ENCODE measurements at places on chromosomes 5 and 9.

DNA sequence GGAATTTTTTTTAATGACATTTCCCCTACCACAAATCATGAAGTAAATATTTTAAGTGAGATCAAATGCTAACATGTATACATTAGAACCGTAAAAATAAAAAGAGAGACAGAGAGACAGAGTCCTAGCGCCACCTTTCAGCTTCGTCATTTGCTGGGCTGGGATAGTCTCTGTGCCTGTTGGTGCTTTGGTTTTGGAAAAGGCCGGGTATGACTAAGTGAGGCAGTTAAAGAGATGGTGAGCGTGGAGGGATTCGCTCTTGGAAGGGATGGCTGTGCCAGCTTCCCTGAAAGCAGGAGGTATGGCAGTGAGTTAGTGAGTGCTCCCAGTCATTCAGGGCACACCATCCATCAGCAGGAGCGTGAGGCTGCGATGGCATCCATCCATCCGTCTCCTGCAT is 729.6 kb upstream of the WWC1 start:
- DNase-seq = no peak

GRCh38 chr9:35048511-35048910 is 23.9 kb downstream of the VCP start:
- no peak for DNase-seq

GRCh38 chr9:111852291-111852690 is 44.3 kb upstream of the UGCG start:
- no peak for DNase-seq

- no peak for DNase-seq
Observed at GRCh38 chr5:88882276-88883038, 527 bp downstream of the MEF2C start.

DNA sequence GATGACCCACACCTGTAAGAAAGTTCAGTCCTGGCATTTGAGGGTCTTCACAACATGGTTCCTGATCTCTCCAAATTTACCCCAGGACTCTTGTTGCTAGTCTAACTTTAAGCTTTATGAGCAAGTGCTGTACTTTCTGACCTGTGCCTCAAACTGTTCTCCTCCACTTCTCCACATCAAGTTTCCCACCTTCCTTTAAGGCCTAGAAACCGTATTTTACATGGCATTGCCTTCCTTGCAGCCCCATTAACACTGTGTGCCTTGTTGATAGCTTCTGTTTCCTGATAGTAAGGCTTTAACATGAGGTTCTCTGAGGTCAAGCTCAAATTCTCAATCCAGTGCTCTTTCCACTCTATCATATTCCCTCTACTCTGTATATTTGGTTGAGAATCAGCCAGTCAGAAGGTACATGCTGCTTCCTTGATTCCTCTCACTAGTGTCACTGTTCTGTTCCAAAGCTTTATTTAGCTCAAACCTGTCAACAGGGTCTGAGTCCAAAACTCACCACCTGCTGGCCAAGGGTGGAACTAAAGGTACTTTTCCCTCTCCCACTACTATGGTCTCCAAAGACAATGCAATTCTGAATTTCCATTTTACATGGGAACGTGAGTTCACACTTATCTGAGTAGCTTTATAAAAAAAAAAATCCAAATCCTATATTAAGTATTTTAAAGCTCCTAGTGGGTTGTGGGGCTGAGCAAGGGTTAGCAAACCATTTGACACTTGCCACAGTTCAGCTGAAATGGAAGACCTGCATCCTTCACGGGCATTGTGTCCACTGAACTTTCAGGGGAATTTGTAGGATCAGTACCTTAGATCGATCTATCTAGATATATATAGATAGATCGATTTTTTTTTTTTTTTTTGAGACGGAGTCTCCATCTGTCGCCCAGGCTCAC is 21.1 kb downstream of the VCP start:
- peak; percentile 12 for DNase-seq

GRCh38 chr9:109381011-109381729 is 60.3 kb upstream of the EPB41L4B start:
- no peak for DNase-seq

- DNase-seq = no peak
Observed at GRCh38 chr9:4849369-4849768, 56.6 kb downstream of the RCL1 start.

DNA sequence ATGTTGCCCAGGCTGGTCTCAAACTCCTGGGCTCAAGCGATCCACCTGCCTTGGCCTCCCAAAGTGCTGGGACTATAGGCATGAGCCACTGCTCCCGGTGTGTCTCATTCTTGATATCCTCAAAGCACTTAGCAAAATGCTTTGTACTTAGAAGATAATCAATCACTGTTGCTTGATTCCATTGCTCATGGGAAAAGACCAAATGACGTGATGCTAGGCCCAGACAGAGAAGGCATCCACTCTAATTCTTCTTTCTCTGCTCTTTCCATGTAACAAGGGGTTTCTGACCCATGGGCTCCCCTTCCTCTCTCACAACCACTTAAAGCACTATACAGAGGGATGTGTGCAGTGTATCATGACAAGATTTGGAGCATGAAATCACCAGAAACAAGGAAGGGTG is 83.0 kb downstream of the APBA1 start:
- DNase-seq = no peak

DNA sequence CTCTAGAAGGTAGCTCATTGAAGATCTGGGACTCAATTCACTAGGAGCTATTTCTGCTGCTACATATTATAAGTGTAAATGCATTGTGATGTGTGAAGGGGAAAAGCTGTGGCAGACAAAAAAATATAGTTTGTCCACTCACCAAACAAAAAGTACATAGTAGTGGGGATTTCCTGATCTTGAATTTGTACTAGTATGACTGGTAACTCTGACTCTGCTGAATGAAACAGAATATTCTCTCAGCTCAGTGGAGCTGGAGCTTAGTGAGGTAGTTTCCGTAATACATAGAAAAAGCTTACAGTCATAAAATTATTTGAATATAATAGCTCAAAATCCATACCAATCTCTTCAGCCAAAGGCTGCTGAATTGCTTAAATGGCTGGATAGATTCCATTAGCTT is 455.6 kb upstream of the CD180 start:
- DNase-seq = no peak

GRCh38 chr9:6761306-6761705 is 3.5 kb downstream of the KDM4C start:
- no peak for DNase-seq

- DNase-seq = no peak
Observed at GRCh38 chr9:107971241-107971640, 481.7 kb upstream of the KLF4 start.

- no peak for DNase-seq
Observed at GRCh38 chr9:72985746-72986145, 32.9 kb upstream of the ALDH1A1 start.

DNA sequence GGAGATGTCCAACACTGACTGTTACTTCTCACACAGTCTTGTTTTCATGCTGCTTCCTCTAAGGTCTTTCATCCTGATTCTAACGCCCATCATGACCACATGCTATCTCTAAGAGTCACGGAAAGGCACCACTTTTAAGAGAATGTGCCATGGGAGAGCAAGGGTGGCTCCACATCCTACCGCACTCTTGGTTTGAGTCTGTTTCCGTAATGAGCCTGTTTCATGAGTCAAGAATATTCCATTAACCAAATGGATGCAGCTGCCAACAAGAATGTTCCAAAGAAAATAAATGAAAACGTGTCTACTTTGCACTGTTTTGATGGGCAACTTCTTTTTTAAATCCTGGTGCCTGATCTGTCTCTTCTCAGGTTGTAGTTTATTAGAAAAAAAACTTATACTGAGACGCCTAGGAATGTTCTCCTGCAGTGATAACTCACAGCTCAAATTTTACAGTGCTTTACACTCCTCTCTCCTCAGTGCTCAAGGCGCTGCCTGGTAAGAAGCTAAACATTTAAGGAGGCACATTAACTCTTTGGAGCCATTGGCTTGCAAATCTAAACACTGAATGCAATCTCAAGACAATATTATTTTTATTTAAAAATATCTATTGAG is 124.3 kb downstream of the FGF1 start:
- no peak for DNase-seq

GRCh38 chr5:125150041-125150669 is 403.7 kb upstream of the ZNF608 start:
- peak; percentile 43 for DNase-seq

GRCh38 chr5:15391704-15392397 is 108.1 kb upstream of the FBXL7 start:
- DNase-seq = no peak

DNA sequence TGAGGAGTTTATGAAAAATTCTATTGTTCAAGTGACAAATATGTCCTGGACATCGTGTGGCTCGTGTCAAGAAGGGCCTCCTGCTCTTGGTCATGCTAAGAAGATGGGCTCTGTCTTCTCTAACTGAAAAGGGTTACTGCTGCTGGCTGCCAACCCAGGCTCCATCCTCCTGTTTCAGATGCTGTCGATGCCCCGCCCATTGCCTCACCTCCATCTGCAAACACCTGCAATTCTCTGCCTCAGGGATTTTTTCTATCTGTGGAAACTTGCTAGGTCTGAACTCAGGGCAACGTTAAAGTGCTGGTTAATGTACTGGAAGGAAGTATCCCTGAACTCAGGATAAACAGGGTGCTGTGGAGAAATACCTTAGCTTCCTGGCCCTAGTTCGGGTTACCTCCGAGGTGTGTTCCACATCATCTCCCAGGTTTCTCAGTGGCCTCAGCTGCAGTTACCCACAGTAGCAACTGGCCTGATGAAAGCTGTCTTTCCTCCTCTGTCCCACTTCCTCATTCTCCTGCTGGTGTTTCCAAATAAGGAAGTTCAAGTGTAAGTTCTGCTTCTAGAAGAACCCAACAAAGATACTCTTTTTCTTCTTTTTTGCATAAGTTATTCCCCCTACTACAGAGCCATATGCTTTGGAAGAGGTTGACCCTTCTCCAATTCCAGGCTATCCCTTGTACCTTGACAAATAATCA is 151.7 kb upstream of the SMIM23 start:
- DNase-seq = no peak

DNA sequence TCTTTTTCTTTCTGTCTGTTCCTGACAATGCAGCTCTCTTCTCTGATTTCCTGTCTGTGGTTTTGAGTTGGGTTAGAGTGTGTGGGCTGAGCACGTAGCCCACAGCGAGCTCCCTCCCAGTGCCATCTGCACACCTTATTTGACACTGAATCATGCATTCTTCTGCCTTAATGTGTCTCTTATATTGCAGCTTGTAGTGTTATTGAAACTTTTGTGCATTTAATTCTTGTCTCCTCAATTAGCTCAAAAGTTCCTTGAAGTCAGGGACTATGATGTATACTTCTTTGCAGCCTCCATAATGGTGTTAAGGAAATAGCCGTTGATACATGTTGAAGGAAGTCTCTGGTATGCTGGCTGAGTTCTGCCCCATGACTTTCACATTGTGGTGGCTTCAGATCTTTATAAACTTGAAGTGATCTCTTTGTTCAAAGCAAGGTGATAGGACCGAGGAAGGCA is 576.2 kb upstream of the CLINT1 start:
- DNase-seq = no peak

GRCh38 chr9:88936668-88937067 is 54.6 kb upstream of the S1PR3 start:
- DNase-seq = no peak

DNA sequence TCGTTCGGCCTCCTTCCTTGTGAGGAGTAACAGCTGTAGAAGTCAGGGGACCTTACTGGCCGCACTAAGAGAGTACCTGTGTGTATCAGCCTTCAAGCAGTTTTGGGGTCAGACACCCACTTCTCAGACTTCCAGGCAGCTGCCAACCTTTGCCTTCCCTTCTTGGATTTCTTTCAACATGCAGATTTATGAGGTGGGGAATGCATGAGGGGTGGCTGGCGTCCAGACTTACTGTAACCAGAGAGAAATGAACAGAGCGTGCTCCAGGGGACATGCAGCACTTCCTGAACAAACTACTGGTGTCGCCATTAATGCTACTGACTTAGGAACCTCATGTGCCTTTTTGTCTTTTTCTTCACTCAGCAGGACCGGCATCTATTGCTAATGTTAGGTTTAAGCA is 46.7 kb downstream of the INSYN2B start:
- DNase-seq = no peak

DNA sequence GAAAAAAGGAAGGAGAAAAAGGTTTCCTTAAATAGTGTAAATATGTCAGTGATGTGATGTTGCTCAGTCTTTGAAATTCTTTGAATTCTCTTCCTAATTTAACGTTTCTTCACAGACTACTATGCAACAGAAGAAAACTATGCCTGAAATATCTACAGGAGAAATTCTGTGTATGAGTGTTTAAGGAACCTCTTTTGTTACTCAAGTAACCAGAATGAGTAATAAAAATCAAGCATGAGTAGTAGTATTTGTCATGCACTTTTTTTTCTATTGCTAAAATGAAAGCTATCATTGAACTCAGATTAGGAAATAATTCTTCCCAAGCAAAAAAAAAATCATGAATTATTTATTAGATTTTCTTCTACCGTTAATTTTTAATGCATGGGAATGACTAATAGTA is 20.3 kb upstream of the THG1L start:
- peak; percentile 10 for DNase-seq

GRCh38 chr5:179142434-179143198 is 82.4 kb downstream of the ZNF354C start:
- DNase-seq = no peak

- no peak for DNase-seq
Observed at GRCh38 chr5:73733219-73733618, 107.2 kb downstream of the ARHGEF28 start.

DNA sequence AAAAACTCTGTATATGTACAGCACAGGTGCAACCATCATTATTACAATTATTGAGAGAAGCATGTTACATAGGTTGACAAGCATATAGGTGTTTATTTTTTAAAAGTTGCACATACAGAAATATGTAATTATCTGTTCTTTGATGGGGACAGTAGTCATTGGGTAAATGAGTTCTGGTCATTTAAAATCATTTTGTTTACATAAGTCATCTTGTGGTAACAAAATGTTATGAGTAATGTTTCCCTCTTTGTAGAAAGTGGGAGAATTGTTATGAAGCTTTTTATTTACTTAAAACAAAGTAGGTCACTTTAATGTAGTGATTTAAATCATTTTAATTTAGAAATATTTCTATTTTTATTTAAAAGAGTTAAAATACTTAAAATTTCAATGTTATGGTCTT is 33.8 kb upstream of the FBXL17 start:
- DNase-seq = no peak

- no peak for DNase-seq
Observed at GRCh38 chr5:174829511-174829864, 105.1 kb downstream of the MSX2 start.

GRCh38 chr5:58761407-58761806 is 178.5 kb downstream of the RAB3C start:
- DNase-seq = no peak

DNA sequence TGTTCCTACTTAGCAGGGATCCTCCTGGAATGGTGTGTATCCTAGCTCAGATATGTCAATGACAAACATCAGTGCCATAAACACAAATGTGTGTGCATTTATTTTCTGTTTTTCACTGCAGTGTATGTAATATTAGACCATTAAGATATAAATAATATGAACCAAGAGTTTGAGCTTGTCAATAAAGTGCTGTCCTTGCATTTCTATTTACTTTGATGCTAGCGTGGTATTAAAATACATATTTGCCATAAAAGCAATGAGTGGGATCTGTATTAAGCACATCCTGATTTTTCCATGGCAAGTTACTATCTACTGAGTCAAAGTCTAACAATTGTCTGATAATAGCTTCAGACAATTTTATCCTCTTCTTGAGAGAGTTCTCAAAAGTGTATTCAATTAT is 157.6 kb downstream of the DIRAS2 start:
- no peak for DNase-seq

All from fibroblast of the conjunctiva (primary cell).